Activated CD8-positive, alpha-beta memory T cell treated with anti-CD3 and anti-CD28 coated beads, Interleukin-2, amount 50 U/mL, for 4 hours (primary cell): ENCODE measurements at places on chromosomes 11 and 22.

DNA sequence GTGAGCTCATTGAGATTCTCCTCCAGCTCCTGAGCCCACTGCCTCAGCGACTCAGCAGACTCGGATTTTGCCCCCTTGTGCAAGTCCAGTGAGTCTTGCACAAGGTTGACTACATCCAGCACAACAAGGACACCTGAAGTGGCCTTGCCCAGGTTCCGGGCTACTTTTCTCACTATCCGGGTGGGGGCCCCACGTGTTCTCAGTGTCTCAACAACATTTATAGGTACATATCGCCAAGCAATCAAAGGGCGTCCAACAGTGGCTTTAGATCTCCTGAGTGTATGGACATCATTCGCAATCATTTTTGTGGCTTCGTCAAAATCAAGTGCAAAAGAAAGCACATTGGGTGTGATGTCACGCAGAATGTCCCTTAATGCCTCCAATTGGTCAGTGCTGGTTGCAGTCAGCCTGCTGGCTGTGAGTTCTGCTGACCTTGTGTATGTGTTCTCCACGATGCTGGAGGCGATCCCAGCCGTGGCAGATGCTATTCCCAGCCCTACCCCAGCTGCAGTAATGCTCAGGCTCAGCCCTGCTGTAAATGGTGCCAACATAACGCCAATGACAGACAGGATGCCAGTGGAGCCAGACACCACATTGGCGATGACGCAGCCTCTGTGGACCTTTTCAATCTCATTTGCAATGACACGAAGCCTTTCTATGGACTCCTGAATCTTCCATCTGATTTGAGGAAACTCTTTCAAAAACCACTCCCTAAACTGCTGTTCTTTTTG is 10.3 kb downstream of the APOL4 start:
- no peak for DNase-seq

DNA sequence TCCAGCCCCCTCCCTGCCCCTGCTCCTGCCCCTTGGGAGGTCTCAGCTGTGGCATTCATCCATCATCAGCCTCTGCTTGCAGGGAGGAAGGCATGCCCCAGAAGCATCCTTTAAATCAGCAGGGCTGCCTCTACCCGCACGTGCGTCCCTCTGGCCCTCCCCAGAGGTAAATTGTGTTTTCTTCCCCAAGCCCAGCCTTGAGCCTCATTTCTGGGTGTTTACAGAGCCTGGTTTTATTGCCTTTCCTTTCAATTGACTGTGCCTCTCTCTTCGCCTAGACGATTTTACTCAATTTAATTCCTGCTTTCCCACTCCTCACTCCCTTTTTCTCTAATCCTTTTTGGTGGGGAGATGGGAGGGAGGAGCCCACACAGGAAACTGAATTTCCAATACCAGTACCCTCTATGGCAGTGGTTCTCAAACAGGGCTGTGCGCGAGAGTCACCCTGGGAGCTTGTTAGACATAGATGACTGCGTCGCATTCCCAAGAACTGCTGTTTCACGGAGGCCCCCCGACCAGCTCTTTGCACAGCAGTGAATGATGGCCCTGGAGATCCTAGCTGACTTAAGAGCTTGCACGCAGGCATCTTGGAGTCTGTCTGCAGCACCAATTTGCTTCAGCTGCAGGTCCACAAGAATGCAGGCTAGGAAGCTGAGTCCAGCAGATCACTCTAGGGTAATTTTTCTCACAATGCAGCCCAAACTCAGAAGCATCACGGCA is 15.1 kb upstream of the OAF start:
- no peak for DNase-seq

DNA sequence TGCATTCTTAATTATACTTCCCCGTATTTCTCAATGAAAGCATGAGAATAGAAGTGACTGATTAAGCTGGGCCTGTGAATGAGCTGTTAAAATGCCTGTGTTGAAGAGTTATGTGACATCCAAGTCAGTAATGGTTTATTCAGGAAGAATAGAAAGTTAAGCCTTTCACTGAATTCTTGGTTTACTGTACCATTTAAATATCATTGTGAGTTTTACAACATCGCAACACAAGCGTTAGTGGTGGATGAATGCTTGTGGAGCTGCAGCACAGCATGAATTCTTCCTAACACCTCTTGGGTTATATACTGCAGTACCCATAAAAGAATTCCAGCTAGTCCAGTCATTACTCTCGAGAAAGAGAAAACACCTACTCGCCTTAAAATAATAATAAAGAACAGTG is 257.8 kb downstream of the JRKL start:
- DNase-seq: no peak

DNA sequence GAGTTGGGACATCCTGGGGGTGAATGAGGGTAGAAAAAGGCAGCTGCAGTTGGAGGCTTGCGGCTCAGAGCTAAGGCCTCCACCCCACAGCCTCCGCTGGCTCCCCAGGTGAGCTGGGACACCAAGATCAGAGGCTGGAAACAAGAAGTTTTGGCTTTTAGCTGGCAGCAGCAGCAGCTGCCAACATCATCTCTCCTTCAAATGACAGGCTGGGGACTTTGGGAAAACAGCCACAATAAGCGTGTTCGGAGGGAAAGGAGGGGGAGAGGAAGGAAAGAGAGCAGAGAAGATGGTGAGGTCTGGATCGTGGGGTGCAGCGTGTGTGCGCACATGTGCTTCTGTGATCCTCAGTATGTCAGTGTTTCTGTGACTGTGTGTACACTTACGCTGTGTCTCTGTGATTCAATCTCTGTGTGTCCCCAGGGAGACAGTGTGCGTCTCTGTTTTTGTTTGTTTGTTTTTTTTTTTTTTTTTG is 62.0 kb upstream of the RASD2 start:
- DNase-seq: no peak

GRCh38 chr11:79860336-79860735 is 419.5 kb upstream of the TENM4 start:
- no peak for DNase-seq

GRCh38 chr11:10931761-10932670 is 74.2 kb upstream of the ZBED5 start:
- DNase-seq: no peak

GRCh38 chr11:124481365-124482323 is 36.1 kb upstream of the OR8B8 start:
- no peak for DNase-seq

DNA sequence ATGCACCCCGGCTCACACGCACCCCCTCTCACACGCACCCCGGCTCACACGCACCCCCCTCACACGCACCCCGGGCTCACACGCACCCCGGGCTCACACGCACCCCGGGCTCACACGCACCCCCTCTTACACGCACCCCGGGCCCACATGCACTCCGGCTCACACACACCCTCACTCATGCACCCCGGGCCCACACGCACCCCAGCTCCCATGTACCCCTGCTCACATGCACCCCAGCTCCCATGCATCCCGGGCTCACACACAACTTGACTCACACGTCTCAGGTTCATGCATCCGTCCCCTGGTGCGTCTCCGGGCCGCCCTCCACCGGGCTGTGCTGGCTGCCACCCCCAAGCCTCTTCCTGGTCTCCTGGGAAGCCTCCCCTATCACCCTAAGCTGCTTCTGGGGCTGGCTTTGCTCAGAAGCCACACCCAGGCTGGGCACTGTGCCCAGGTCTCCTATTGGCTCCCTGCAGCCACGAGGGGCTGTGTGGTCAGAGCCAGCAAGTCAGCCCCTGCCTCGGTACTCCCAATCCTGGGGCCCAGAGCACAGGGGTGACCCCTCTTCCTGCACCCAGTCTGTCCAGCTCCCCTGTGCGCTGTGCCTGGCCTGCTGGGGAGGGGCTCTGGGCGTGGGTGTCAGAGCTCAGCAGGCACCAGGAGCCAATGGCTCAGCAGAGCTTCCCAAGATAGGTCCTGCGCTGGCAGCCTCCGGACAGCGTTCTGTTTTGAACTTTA is 16.9 kb downstream of the TSPAN4 start:
- DNase-seq: no peak

DNA sequence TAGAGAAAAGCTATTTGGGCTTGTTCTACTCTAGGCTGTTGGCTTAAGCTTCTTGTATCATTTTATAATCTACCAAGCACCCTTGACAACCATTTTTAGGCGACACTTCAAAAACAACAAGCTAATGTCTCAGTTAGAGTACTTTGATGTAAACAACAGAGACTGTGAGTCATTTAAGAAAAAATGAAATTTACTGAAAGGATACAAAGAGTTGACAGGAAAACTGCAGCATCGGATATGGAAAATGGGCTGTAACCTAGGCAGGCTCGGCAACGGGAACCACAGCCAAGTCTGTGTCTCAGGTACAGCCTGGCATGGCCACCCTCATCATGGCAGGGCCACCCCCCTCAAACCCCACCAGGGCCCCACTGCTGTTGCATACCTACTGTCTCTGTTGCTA is 4.4 kb upstream of the RNF169 start:
- DNase-seq: no peak

GRCh38 chr11:68036141-68036716 is 2.6 kb upstream of the TCIRG1 start:
- no peak for DNase-seq

DNA sequence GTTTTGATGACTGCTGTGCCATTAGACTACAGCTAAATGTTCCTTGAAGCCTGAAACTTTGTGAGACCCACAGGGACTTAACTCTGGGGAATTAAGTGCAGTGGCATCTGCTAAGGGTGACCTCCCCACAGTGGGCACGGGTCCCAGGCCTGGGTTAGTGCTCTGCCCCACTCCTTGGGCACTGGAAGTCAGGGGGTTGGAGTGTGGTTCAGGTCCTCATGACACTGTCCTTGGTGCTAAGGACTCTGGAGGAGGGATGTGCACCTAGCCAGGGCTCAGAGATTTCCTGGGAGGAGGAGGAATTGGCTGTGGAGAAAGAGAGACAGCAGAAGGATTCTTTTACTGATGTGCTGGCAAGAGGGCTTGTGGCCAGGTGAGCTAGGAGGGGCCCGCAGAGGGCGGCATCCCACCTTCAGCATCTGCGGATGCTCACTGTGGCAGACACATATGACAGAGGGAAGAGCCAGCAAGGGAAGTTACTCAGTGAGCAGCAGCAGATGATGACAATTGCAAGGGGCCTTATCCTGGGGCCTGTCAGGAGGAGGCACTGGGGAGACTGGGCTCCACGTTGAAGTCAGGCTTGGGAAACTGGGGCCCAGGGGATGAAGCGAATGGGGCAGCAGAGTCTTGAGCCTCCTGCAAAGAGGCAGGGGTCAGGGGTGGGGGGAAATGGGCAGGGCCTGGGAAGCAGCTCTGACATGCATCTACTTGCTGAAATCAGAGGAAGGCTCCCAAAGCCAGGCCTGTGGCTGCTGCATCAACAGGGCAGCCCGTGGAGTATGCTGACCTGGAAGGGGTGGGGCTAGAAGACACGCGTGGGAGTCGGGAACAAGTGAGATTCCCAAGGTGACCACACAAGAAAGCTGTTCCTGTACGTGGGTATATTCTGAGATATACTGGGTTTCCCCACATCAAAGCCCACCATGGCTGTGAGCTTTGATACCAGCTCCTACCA is 144.0 kb downstream of the MPPED1 start:
- no peak for DNase-seq

GRCh38 chr11:77042111-77042726 is 8.0 kb downstream of the B3GNT6 start:
- no peak for DNase-seq

DNA sequence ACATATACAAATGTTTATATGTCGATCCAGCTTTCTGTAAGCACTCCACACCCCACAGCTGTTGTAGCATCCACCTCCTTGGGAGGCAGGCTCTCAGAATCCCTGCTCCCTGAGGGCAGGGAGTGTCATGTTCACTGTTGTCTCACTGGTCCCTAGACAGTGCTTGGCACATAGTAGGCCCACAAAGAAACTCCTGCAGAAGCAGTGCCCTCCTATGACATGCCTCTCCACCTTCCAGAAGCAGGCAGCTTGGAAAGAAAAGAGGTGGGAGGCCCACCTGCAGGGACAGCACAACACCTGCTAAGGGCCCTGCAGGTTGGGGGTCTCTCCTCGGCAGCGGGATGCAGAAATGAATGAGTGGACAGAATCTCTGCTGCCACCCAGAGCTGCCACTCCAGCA is 11.1 kb upstream of the CDC42EP2 start:
- DNase-seq: no peak
